ENCODE measurements at places on chromosomes 2 and 18.

GRCh38 chr2:50691513-50691912 is 340.4 kb downstream of the NRXN1 start:
- DNase-seq: no peak

DNA sequence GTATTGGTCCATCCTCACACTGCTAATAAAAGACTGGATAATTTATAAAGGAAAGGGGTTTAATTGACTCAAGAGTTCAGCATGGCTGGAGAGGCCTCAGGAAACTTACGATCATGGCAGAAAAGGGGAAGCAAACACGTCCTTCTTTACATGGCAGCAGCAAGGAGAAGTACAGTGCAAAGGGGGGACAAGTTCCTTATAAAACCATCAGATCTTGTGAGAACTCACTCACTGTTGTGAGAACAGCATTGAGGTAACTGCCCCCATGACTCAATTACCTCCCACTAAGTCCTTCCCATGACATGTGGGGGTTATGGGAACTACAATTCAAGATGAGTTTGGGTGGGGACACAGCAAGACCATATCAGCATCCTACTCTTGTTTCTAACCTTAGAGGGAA is 37.0 kb downstream of the SP100 start:
- no peak for DNase-seq

DNA sequence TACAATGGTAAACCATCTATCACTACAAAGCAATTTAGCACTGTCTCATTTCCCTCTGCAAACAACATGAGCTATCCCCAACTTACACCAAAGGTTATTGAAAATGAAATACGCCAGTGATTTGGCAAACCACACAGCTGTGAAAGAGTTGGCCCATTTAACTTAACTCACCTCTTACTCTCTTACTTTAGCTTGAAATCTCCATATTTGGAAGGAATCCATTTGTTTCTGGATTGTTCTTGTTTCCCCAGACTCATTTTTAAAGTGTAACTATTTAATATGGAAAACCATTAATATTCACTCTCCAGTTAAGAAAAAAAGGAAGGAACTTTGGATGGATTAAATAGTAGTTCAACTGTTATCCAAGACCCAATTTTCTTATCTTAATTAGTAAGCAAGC is 93.7 kb upstream of the TRIB2 start:
- DNase-seq: no peak

- DNase-seq: no peak
These were observed 5.2 kb downstream of the BCS1L start for GRCh38 chr2:218664653-218665052.

DNA sequence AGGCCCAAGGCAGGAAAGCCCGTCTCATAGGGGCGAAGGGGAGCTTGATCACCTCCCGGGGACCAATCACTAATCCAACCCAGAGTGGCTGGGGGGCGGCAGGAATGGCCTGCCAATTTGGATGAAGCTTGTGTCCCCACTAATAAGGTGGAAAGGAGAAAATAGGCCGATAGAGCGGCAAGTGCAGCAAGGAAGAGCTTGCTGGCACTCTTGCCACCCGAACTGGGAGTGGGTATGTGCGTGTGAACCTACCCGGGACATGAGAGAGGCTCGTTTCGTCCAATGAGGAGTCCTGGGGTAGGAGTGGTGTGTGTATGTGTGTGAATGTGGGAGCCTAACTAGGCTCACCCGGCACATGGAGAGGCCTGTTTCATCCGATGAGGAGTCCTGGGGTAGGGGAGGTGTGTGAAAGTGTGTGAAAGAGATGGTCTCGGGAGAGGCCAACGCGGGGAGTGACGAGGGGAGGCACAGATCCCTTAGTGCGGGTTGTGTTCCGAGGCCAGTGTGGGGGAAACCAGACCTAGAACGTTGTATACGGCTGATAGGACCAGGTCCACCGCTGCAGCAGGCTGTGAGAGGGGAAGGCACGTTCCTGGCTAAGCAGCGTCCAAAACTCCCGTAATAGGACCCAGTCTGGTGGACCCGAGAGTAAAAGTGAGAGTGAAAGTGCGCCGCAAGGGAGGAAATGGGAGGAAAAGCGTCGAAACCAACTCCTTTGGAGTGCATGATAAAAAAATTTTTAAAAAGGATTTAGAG is 47.1 kb upstream of the SELENOI start:
- peak; percentile 73 for DNase-seq

GRCh38 chr2:148814860-148815419 is 60.1 kb upstream of the KIF5C start:
- DNase-seq: no peak

GRCh38 chr2:174094542-174094941 is 129.4 kb upstream of the SP3 start:
- no peak for DNase-seq

DNA sequence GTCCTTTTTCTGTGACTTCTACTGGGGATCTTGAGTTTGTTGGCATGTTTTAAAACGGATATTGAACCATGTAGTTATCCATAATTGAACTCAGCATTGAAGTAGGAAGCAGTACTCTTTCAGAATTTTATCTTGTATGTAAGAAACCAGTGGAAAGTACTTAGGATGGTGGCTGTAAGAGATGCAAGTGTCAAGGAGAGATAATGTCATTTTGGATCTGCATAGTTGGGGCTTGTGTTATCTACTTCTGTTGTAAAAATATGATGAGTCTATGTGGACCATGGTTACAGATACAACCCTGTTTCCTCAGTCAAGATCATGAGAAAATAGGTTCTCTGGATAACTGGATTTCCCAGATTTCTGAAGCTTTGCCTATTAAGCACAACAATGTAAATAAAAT is 113.7 kb downstream of the NAB1 start:
- no peak for DNase-seq

DNA sequence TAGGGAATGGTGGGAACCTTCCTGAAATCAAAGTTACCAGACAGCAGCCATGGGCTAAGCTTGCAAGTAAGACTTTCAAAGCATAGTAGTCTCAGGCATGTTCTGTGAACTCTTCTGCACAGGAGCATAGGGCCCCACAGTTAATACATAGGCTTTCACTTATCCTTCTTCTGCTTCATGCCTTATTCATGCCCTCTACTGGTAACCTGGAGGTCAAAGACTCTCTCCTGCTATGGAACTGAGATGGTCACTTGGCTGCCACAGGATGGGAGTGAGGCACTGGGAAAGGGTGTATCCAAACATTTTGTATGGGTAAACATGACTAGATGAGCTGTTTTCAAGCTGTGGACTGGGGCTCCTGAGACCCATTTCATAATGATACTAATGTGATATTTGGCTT is 49.1 kb upstream of the ZNF638 start:
- DNase-seq: no peak

DNA sequence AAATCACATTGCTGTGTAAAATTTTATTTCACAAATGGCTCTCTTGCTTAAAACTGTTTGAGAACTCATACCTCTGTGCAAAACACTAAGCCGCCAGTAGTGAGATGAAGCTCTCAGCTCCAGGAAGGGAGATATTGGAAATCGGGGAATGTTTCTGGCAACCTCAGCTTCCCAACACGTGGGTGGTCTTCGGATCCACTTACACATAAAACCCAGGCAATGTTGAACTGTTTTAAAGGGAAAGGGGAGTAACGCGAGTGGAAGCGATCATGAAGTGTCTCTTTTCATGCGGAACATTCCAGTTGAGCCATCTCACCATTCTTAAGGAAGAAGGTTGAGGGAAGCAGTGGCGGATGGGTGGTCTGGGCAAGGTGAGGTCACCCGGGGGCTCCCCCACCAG is 136.8 kb downstream of the ASB1 start:
- no peak for DNase-seq

- no peak for DNase-seq
These were observed 64.3 kb upstream of the TTN start for GRCh38 chr2:178871536-178871935.

GRCh38 chr2:207513551-207514257 is 16.1 kb upstream of the CREB1 start:
- peak; percentile 30 for DNase-seq

- DNase-seq: no peak
These were observed 24.9 kb downstream of the HTR2B start for GRCh38 chr2:231099918-231100317.

DNA sequence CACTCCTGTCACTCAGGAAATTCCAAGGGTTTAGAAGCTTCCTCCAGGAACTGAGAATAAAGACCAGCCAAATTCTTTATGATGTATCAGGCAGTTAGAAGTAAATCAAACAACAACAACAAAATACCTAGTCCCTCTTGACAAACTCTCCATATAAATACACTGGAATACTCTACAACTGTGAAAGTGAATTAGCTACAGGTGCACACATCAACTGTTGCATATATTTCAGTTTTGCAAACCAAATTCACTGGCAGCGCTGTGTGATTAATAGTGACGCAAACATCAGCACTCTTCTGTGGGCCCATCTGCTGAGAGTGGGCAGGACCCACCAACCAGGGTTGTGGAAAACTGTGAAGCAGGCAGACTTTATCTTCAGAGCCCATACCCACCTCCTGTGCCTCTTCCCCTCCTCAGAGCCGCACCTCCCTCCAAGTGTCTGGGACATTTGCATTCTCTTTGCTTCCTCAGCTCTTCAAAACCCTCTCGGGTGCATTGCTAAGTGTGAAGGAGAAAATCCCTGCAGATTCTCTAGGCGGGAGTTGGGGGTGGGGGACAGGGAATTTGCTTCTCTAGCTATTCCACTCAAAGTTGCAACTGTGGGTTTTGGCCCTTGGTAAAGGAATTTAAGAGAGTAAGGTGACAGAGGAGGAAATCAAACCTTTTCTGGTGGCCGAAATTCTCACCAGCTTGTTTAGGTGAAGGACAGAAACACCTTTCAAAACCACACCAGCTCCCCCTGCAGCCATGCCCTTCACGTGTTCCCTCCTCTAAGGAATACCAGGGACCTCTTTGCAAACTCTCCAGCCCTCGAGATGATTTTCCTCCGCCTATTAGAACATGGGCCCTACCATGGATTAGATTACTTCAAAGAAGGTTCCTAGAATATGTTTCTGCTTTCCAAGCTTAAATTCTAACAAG is 119.3 kb downstream of the MRO start:
- no peak for DNase-seq

DNA sequence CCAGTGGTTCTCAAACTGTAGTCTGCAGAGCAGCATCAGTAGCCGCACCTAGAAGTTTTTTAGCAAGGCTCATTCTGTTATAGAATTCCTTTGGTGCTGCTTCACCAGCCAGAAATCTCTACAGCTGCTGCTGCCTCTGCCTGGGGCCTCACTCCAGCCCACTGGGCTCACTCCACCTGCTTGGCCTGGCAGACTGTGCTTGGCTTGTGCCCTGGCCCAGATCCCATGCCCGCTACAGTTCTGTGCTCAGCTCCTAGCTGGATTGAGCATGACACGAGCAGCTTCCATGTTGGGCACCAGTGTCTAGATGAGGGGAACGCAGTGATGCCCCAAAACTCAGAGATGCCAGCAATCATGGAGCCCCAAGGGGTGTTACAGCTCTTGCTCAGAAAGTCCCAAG is 22.6 kb downstream of the MAPK4 start:
- DNase-seq: no peak

- no peak for DNase-seq
These were observed 83.8 kb downstream of the XRCC5 start for GRCh38 chr2:216192931-216193330.

- DNase-seq: peak; percentile 60
These were observed 85.6 kb downstream of the DDX1 start for GRCh38 chr2:15677141-15677843.

DNA sequence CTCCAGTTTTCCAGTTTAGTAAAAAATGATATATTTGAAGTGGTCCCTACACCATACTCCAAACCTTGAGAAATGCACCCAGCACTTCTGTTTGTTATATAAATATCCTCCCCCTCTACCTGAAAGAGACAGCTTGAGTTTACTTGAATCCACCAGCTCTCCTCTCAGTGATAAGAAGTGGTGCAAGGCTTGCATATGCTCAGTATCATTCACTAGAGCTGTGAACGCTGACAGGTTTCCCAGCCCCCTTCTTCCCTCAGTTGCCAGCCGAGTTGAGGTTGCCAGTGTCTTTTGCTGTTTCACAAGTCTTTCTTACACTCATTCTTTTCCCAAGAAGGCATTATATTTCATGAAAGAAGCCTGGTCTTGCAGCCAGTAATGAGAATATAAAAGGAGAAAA is 880.0 kb downstream of the LRRTM4 start:
- DNase-seq: peak; percentile 8

DNA sequence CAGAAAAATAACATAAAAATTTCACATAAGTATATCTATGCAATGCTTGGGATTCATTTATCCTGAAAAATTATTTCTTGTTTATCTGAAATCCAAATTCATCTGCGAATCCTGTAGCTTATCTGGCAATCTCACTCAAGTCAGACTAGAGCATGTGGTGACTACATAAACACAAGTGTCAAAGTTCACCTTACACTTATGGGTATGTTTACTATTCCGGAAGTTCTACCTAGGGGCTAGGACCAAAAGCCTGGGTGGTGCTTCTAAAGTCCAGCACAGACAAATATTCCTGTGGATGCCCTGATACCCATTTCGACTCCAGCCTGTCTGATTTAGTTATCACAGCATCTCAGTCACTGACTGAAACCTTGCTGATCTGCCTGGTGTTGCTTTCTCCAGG is 364.0 kb downstream of the METTL4 start:
- no peak for DNase-seq

DNA sequence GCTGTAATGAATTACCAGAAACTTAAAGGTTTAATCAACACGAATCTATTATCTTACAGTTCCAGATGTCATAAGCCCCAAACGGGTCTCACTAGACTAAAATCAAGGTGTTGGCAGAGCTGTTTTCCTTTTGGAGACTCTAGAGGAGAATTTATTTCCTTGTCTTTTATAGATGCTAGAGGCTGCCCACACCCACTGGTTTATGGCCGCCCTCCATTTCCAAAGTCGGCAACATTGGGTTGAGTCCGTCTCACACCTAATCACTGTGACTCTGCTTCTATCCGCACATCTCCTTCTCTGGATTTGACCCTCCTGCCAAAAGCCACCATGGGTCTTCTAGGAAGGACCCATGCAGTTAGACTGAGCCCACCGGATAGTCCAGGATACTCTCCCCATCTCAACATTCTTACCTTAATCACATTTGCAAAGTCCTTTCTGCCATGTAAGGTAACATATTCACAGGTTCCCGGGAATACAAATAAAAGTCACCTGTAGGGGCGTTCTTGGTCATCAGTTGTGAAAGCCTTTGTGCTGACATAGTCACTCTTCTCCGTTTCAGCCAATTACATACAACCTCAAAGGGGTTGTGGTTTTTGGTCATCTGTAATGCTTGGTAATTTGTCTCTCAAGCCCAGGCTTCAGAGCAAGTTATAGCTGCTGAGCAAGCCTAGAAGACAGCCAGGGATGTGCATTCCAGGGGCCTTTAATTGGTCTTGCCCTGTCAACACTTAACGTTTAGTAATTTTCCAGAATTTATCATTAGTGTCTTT is 179.4 kb downstream of the ANTXR1 start:
- no peak for DNase-seq

Measured in umbilical cord (tissue), 2 donors.